ENCODE measurements at places on chromosomes 5 and 9.
A peak's percentile ranks its signal among the peaks of the same experiment; 100 is the strongest.

DNA sequence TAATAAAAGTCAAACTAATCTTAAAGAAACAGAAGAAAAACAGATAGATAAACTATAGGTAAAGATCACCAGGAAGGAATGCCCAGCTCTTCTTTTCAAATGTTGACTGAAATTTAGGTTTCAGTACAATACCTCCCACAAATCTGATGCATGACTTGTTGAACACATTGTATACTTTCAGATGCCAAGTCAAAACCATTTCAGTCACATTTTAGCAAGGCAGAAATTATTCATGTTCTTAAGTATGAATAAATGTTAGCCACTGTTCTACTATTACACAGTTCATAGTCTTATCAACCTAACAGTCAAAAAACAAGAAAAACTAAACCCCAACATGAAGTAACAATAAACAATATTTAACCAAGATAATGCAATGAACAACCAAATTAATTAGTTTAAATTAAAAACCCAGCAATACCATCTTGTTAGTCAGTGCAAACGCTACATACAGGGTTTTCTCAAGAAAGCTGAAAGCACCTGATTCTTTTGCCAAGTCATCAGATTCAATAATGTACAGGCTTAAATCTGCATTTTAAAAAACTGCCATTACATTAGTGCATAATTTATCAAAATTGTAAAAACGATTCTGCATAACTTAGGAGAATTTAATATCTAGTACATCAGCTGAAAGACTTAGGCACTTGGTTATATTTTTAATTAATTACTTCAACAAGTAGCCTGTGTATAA lies 20.0 kb upstream of the PDCL start:
- DNase-seq: no peak

GRCh38 chr5:143356855-143357583 lies 46.5 kb downstream of the NR3C1 start:
- no peak for DNase-seq

DNA sequence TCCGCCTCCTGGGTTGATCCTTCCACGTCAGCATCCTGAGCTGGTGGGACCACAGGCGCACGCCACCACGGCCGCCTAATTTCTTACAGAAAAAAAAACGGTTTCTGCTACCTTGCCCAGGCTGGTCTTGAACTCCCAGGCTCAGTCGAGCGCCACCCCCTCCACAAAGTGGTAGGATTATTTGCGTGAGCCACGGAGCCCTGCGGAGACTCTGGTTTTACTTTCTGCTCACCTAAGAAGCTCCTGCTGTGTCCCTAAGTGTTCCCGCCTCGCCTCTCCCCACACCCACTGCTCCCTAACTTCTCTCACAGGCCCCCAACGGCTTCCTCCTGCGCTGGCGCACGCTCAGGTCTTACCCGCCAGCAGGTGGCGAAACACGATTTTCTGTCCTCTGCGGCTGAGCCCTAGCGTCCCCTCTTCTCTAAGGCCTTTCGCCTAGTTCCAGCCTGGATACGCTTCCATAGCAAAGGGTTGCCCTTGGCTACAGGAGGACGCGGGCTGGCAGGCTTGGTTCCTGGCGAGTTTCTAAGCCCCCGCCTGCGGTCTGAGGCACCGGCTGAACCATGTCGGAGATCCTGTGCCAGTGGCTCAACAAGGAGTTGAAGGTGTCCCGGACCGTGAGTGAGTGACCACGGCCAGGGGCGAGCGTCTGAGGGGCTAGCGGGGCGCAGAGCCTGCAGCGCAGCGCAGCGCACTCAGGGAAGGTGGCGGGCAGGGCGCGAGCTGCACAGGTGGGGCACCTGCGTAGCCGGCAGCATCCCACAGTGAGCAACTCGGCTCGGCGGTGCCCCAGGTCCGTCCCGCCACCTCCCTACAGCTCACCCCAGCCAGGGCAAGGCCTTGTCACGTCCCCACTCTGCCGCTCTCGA lies at the start of gene SPEF2:
SPEF2 (plus strand) TSS at position 429 of the 869 bp plus-strand sequence; CDS start at position 564, 135 bp downstream.
- DNase-seq: peak; percentile 74

DNA sequence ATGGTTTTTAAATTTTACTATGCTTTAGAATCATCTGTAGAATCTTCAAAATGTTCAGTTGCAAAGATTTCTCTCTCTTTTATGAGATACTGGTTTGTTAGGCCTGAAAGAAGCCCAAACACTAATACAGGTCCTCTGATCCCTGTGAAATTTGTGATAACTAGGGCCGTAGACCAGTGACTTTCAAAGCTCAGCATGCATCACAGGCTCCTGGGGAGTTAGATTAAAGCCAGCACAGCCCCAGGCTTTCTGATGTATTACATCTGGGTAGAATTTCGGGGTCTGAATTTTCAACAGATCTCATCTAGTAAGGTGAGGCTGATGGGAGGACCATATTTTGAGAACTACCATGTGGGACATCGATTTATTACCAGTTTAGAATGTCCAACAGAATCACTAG lies 194.1 kb upstream of the PTPRD start:
- DNase-seq: no peak

- no peak for DNase-seq
These were observed 221.2 kb downstream of the TLE1 start for GRCh38 chr9:81468084-81468595.

DNA sequence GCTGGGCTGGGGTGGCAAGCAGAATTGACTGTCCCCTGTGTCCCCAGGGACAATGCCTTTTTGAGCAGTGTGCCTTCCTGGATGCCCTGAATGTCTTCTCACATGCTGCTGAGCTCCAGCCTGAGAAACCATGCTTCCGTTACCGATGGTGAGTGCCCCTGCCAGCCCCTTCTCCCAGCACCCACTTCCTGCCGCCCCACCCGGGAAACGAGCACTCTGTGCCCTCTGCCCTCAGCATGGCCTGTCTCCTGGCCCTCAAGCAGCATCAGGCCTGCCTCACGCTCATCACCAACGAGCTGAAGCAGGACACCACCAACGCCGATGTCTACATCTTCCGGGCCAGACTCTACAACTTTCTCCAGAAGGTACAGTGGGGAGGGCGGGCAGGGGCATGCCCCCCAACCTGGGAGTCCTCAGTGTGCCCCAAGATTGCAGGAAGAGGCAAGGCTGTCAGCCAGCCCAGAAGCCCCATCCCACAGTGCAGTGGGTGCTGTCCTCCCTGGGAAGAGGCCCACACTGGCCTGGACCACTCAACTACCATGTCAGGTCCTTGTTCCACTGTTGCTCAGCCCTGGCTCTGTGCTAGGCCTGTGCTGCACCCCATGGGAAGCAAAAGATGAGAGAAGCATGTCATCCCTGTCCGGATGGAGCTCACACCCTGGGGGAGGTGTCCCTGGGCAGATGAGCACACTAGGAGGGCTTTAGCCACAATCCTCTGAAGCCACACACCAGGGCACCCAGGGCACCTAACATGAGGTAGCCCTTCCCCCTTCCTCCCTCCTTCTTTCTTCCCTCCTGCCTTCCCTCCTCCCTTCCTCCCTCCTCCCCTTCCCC lies 4.4 kb downstream of the TTC16 start:
- DNase-seq: no peak

DNA sequence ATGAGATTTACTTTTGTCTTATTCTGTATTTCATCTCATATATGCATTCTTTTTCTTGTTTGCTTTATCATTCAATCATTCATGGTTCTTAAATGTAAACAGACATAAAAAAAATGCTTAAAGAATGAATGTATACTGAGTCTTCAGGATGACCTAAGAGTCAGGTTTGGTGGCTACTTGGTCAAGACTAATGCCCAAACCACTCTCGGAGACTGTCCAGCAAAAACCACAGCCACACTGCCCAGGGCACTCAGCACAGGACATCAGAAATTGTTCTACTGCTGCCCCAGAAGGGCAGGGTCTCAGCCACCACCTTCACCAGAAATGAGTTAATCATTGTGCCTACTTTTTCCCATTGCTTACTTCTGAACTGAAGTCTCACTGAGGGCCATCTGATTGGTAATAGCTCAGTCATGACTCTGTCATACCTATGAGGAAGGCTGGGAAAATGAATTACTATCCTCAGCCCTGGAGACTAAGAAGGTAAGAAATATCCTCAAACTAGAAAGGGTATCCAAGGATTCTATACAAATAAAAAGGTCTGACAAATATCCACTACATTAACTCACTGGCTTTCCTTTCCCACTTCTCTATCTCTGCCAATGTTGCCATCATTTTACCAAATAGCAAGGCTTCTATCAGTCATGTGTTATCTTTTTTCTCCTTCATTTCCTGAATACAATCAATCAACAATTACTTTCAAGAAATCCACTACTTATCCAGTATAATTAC lies 236.1 kb downstream of the CETN3 start:
- no peak for DNase-seq

DNA sequence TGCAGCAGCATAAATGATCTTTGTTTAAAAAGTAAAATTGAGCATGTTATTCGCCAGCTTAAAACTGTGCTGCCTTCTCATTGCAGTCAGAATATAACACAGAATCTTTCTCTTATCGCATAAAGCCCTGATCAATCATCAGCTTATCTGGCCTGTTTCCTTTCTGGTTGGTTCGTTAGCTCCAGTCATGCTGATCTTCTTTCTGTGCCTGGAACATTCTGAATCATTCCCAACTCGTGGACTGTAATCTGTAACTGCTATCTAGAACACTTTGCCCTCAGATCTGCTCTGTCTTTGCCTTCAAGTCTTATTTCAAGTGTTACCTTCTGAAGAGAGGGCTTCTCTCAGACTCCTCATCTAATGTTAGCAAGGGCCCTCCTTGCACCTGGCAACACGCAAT lies 11.9 kb upstream of the FER start:
- DNase-seq: no peak
